Stimulated activated CD4-positive, alpha-beta T cell treated with anti-CD3 and anti-CD28 coated beads, Interleukin-15, amount 100 ng/mL, for 1 hour (primary cell): ENCODE measurements at places on chromosomes 6 and 20.

GRCh38 chr20:30593572-30593971, 663.9 kb upstream of the DEFB115 start:
- no peak for DNase-seq

GRCh38 chr6:159487636-159488035, 205.4 kb downstream of the SOD2 start:
- no peak for DNase-seq

DNA sequence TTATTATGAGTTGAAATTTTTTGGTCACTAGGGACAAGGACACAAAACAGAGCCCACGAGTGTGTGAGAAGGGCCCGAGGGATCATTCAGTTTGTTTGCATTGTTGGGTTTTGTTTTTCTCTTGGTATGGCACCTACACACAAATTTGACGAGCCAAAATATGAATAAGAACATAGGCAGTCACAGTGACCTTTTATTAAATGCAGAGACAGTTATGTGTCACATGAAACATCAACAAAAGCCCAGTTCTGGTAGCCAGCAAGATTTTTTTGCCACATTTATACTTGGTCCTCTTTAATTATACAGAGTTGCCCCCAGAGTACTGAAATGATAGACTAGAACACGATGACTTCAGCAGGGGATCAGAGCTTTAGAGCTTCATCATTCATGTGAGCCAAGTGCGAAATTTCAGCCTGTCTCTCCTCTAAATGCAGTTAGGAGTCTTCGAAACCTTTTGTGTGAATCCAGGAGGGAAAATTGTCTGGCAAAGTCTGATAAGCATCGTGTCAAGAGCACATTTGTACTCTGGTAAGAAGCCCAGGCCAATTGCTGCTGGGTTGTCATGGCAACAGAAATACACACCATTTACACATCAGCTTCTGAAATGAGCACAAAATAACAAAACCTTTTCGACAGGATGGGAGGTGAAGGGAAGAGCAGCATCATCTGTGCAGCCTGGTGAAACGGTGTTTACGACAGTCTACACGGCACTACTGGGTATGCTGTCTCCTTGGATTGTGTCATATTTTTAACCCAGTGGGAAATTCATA, 79.2 kb upstream of the RIPOR2 start:
- DNase-seq, result no peak

- DNase-seq, result no peak
Measured at GRCh38 chr6:155676346-155676745, 220.7 kb upstream of the NOX3 start.

DNA sequence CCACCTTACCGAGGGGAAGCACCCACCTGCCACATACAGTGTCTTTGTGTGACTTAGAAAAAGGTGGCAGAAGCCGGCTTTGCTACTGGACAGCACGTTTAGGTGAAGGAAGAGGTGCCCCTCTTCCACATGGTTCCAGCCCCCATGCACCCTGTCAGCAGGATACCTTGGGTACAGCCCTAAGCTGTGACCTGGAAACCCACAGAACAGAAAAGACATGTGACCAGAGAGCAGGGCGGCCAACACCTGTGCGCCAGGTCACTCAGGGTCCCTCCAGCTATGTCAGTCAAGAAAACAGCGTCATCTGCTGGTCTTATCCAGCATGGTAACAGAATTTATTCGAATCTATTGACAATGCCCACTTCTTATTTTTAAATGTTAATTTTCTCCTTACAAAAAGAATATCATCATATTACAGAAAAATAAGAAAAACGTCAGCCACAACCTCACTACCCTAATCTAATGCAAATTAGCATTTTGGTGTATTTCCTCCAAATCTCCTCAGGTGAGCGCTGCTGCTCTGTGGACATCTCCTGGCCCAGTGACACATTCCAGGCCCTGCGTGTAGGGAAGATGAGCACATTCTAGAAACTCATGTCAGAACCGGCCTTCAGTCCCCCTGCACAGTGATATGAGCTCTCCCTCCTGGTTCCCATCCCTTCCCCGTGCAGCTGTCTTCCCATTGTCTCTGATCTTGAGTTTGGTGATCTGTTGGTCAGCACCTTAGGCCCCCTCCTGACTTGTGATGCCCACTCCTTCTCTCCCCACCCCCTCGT, 37.2 kb downstream of the GTF2H5 start:
- DNase-seq, result no peak

- no peak for DNase-seq
Measured at GRCh38 chr6:143279385-143279784, 171.1 kb downstream of the ADAT2 start.

DNA sequence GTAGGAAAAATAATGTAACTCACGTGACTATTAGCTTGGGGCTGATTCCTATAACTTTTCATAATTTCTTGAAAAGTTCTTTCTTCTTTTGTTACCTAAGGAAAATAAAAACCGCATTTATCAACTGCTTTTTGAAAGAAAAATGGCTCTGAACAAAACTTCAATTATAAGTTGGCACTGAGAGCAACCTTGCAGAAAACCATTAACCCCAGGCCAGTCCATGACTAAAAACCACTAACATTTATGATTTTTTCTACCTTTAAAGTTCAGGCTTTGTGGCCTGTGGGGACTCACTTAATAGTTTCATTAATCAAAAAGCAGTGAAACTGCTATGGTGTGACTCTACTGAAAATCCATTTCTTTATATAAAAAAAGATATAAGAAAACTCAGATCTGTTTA, 69.1 kb upstream of the SAMHD1 start:
- no peak for DNase-seq

DNA sequence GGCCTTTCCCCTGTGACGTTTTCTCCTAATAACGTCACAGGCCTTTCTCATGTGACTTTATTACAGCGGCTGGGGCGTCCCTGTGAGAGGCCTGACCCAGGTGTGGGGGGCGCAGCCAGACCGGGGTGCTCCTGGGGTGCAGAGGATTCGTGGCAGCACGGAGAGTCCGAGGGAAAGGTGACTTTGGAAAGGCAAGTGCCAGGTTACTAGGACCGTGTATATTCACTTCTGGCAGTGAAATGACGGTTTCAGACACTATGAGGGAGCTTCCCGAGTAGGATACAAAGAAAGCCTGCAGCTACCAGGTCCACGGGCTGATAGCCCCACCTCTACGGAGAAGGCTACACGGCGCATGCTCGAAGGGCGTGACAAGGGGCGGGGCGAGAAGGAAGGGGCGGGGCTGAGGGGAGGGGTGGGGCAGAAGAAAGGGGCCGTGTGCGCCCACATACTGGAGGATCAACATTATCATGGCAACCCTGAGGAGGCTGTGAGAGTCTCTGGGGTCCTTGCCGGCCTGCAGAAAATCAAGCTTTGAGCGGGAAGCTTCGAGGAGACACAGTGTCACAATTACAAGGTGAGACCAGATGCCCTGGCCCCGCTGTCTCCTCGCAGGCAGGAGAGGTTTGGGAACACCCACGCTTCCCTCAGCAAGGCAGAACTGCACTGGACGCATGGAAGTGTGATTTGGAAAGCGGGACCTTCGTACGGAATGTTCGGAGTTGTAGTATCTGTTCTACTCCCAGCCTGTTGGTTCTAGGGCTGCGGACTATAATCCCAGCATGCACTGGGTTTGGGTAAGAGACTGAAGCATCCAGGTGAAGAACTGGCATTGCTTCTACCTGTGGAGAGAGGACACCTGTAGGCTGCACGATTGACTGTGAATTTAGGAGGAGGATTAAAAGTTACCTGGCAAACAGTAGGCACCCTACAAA, 54.4 kb upstream of the ZNF337 start:
- peak; percentile 19 for DNase-seq

GRCh38 chr20:36496707-36497669, 44.3 kb upstream of the MYL9 start:
- no peak for DNase-seq
